Cerebellar cortex (tissue), 1 donor: ENCODE measurements at places on chromosomes 11 and 22.

- DNase-seq, result no peak
Observed at GRCh38 chr11:69711822-69712801, 8.3 kb upstream of the FGF19 start.

DNA sequence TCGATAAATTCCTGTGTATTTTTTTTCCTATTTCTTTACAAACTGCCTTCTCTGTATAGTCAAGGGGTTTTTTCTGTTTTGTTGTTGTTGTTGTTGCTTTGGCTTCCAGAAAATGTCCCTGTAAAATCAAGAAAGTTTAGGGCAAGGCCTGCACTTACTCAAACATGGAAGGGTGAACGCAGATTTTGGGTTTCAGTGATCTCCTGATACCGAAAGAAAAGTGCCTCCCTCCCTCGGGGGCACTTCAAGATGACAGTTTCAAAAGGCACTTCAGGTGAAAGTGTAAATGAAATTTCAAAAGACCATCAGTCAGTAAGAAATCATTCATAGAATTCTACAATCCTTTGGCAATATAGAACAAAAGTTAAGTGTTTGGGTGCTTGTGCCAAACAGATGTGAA is 43.4 kb upstream of the TMPRSS4 start:
- no peak for DNase-seq

DNA sequence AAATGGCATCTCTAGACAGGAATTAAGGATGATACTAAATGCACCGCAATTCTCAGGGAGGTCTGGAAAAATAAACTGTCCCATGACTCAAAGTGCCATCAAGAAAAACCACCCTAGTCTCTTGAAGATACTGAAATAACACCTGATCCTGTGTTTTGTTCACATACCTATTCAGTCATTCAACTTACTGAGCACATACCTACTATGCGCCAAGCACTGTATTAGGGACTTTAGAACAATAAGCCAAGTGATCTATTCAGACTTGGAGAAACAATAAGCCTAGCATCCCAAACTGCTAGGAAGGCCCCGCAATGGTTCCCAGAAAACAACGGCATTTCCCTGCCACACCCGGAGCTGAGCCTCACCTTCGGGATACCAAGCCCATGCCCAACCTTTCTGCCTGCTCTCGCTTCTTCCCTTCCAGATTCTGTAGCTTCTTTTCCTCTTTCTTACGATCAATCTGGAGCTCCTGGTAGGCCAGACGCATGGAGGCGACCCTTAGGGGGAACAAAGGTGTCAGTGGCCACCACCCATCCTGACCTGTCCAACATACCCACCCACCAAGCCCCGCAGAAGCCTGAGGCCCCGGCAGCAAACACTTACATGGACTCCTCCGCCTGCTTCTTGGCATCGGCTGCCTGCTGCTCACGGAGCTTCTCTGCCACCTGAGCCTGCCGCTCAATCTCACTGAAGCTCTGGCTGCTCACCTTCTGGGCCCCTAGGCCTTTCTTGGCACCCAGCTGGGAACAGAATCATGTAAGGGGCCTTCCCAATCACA is 5.4 kb downstream of the ARFGAP2 start:
- DNase-seq, result no peak

- no peak for DNase-seq
Observed at GRCh38 chr11:68471360-68472340, 11.1 kb downstream of the PPP6R3 start.

DNA sequence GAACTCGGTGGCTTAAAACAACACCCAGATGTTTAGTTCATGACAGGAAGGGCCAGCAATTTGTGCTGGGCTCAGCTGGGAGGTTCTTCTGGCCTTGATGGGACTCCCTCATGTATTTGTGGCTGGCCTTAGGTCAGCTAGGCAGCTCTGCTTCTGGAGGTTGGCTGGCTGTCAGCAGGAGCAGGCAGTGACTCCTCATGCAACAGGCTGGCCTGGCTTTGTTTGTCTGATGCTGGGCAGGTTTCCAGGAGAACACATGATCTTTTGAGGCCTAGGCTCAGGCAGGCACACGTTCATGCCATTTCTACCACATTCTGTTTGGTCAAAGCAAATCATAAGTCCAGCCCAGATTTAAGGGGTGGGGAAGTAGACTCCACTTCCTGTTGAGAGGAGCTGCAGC is 571.2 kb downstream of the TBC1D22A start:
- no peak for DNase-seq

GRCh38 chr22:50078761-50079160 is 6.5 kb downstream of the MLC1 start:
- DNase-seq, result no peak

- DNase-seq, result peak; percentile 60
Observed at GRCh38 chr22:24440718-24441405, 13.5 kb downstream of the ADORA2A start.

- DNase-seq, result no peak
Observed at GRCh38 chr11:111449696-111450479, 62.3 kb downstream of the BTG4 start.

DNA sequence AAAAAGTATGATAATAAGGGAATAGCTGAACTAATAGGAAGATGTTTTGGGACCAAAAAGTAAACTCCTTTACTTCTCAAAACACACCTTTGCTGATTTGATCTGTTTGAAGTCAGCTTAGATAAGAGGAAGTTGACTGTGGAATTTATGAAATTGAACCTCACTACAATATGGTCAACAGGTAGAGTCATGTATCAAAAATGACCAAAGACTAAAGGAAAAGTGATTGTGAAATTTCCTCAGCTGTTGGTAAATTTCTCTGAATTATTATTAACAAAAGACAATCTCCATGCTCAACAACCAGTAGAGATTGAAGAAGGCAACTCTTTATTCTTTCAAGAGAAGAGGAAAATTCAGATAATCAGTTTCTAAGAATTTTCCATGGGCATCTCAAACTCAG is 826.5 kb downstream of the KCNA4 start:
- no peak for DNase-seq

GRCh38 chr11:126113012-126113411 is 50.3 kb upstream of the CDON start:
- DNase-seq, result no peak
